ENCODE measurements at places on chromosomes 11 and 22.

DNA sequence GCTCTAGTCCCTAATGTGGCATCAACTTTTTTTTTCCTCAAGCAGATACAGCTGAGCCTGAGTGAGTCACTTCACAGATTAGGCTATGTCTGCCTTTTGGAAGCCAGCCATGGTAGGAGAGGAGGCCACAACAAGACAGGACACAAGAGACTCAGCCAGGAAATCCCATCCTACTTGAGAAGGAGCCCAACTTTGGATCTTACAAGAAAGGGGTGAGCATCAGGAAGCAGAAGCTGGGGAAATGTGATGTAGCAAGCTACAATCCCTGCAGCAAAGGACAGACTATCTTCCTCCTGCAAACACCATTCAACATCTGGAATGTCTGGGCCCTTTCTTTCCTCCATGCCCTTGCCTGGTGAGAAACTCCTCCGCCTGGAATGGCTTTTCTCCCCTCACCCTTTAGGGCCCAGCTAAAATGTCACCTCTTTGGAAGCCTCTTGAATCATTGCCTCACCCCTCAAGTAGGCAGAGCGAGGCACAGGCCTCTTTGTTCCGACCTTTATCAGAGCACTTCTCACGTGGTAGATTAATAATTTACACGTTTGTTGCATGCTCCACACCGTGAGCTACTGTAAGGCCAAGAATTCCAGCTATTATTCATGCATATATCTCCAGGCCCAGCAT is 156.4 kb upstream of the PITPNB start:
- DNase-seq: peak; percentile 38

DNA sequence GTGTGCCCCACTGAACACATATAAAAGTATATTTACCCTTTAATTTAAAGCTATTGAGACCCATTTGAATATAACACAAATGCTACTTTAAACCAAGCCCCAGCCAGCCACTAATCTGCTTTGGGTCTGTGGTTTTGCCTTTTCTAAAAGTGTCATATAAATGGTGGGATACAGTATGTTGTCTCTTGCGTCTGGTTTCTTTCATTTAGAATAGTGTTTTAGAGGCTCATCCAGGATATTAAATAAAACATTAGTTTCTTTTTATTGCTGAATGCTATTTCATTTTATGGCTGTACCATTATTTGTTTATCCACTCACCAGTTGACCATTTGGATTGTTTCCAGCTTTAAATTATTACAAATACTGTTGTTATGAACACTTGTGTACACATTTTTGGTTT is 290.5 kb upstream of the SORL1-AS1 start:
- no peak for DNase-seq

DNA sequence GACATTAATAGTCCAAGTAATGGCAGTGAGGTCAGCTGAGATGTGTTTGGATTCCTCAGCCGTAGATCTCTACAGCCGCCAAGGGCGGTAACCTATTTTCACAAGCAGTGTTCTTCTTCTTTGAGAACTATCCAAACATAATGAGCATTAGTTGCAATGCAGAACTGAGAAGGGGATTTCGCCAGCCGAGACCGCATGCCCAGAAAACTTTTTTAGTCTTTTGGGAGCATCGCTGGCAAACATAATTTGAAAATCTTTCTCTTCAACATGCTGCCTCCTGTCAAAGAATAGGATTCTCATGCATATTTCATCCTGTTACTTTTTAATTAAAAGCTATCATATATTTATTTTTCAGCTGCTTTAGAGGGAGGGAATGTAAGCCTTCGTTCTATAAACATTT is 81.4 kb upstream of the SEZ6L start:
- DNase-seq: no peak

- no peak for DNase-seq
Observed at GRCh38 chr22:21948824-21949568, 3.7 kb downstream of the PPM1F start.

DNA sequence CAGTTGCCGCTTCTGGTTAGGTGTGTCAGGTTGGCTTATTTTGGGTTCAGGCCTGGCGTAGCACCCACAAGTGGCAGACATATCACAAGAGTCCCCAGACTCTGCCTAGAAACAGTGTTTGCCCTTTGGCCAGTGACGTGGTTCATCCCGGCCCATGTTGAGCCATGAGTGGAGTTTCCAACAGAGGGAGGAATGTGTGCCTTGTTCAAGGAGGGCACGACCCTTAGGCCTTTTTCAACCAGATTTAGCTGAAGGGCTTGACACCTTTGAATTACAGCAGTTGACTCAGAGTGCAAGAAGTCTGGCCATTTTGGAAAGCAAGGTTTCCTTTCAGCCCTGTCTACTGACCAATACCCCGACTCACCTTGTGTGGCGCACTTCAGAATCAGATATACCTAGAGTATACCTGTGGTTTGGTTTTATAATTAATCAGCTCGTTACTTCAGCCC is 15.1 kb upstream of the AIFM3 start:
- no peak for DNase-seq

GRCh38 chr11:113048820-113049768 is 87.9 kb downstream of the NCAM1 start:
- peak; percentile 16 for DNase-seq

DNA sequence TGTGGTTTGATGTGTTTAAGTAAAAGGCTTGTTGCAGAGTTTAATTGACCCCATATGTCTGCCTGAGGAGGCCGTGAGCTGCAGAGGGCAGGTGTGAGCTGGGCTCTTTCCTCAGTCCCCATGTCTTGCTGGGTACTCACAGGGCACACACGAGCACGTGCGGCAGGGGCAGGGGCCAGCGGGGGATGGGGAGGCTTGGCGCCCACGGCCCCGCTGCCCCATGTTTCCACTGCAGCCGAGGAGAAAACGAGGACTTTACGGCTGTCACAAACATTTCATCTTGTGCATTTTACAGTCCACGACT is 24.7 kb upstream of the CCDC188 start:
- no peak for DNase-seq

GRCh38 chr11:28476049-28476448 is 367.9 kb downstream of the METTL15 start:
- DNase-seq: no peak

- no peak for DNase-seq
Observed at GRCh38 chr11:47143322-47143721, 33.4 kb downstream of the ARFGAP2 start.

GRCh38 chr11:80521592-80521991 is 1080.8 kb upstream of the TENM4 start:
- no peak for DNase-seq

DNA sequence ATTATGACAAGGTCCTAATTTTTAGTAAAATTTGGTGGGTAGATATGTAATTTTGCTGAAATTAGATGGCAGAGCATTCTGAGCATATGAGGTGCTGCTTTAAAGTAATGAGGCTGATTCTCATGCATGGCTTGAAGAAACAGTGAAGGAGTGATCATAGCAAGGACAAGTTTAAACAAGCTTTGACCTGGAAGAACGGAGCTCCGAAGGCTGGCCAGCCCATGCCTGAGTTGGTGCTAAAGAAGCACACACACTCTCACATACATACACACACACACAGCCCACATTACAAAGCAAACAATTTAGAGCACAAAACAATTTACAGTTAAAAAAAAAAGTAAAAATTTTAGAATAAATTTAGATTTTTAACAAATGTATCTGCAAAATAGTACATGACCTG is 150.7 kb downstream of the DCDC1 start:
- no peak for DNase-seq

DNA sequence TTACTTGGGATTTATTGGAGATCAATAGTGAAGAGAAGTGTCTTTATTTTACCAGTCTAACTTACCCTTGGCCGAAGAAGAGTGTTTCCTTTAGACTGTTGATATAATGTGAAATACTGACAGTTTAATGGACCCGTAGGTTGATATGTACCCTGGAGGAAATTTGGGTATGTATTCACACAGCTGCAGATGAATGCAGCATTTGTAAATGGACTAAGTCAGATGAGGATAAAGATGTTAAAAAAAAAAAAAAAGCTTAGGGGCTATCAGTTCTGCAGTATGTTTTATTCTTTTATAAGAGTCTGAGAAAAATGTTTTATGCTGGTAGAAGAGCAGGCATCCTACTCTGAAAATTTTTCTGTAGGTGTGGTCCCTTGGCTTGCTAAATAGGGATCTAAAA is 2.7 kb downstream of the REXO2 start:
- no peak for DNase-seq

DNA sequence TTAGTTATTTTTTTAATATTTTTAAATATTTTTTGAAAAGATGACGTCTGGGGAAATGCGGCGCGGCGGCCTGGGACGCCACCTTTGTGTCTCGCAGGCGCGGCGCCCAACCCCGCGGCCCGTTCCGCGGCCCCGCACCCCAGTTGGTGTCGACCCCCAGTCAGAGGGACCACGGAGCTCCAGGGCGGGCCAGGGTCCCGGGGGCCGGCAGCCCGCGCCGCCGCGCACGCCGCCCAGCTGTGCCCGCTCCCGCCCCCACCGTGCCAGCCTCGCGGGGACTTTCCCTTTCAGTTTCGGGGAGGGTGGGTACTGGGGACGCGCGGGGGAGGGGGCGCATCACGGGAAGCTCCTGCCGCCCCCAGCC is 1.6 kb downstream of the CCND1 start:
- no peak for DNase-seq

- DNase-seq: no peak
Observed at GRCh38 chr11:102268985-102269470, 48.3 kb upstream of the BIRC3 start.

DNA sequence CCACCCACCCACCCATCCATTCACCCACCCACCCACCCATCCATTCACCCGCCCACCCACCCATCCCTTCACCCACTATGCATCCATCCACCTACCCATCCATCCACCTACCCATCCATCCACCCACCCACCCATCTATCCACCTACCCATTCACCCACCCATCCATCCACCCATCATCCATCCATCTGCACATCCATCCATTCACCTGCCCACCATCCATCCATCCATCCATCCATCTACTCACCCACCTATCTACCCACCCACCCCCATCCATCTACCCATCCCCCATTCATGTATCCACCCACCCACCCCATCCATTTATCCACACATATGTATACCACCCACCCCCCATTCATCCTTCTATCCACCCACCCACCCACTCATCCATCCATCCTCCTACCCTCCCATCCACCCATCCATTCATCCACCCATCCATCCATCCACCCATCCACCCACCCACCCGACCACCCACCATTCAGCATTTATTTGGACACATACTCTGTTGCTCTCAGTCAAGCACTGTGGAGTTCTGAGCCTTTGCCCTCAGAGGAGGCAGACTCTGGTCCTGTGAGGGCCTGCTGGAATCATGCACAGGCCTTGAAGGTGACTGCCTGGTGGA is 380.1 kb downstream of the TBC1D22A start:
- no peak for DNase-seq

DNA sequence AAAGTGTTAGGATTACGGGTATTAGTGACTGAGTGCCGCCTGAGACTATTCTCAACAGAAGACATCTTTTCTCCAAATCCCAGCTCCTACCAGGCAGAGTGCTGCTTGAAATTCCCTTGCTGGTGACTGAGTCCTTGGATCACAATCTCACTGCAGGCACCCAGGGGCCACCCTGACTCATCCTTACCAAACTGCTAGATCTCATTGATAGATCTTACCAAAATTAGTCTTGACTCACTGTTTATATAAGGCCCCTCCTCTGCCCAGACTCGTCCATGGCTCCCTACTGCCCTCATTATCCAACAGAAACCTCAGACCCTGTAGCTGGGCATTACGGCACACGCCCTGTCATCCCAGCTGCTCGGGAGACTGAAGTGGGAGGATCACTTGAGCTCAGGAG is 14.7 kb downstream of the TBC1D10A start:
- no peak for DNase-seq

DNA sequence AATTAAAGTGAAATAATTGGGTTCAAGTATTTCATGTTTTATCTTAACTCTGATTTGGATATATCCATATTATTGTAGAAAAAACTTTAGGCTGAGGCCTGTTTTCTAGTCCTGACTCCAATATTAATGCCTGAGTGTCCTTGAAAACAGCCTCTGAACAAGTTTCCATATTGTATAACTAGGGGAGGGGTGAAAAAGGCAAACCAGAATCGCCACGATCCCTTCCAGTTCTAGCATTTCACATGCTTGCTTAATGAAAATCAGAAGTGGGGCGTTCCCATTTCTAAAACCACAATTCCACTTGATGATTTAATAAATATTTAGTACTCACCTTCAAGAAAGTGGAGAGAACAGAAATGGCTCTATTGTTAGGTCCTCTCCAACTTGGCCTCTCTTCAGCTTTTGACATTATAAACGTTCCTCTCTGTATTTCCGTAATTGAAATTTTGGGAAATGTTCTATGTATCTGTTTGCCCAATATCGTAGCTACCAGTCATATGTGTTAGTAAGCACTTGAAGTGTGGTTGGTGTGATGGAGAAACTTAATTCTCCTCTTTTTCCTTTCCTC is 561.4 kb upstream of the CCDC90B start:
- DNase-seq: no peak

DNA sequence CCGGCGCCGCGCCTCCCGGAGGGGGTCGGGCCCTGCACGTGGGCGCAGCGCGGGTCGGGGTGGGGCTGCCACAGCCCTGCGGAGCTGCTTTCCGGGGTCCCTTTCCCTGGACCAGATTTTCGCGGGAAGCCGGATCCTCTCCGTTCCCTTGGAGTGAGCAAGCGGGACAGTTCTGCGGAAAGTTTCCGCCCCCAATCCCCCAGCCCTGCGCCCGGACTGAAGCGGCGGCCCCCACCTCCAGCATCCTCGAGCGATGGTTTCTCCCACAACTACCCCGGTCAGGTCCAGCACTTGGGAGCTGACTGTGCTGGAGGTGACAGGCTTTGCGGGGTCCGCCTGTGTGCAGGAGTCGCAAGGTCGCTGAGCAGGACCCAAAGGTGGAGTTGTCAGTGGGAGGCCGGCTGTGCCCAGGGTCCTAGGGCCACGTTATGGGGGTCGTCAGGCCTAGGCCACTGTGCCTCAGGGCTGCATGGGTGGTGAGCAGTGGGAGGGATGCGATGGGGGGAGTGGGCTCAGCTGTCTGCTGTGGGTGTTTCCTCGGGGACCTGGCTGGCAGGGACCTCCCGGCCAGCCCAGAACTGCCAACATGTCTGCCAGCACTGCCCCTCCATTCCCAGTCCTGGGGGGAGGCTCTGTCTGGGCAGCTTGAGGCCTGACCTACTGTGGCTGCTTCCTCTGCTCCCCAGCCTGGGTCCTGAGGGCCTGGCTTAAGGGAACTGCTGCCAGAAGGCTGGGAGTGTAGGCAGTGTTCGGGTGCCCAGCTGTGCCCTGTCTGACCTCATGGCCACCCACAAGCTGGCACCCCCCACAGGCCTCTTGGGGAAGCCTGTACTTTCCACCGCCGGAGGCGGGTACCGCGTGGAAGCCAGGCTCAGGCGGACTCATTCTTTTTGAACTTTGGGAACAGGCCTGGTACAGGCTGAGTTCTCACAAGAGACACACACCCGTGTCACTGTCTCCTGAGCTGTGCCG is 726 bp downstream of the ST3GAL4 start:
- peak; percentile 62 for DNase-seq

Measured in RKO (cell line).